ENCODE measurements at places on chromosomes 6 and 20. TPM values are rescaled to one million over a fixed set of nuclear protein-coding genes. Genes with fewer than 3 reads are reported as not detected.

DNA sequence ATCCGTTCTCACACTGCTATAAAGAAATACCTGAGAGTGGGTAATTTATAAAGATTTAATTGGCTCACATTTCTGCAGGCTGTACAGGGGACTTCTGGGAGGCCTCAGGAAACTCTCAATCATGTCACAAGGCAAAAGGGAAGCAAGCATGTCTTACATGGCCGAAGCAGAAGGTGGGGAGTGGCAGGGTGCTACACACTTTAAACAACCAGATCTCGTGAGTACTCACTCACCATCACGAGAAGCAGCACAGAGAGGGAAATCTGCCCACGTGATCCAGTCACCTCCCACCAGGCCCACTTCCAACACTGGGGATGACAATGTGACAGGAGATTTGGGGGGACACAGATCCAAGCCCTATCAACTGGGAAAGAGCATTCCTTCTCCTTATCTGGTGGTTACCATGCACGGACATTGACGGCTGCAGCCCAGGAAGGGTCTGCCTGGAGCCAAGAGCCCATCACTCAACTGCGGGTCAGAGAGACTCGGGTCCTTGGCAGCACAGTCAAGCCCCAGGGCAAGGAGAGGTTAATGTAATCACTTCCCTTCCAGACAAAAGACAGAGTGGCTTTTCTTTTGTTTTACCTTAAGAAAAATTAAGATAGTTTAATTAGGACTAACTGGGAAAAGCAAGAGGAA lies 112.3 kb upstream of the CST7 start:
- DNase-seq: no peak

DNA sequence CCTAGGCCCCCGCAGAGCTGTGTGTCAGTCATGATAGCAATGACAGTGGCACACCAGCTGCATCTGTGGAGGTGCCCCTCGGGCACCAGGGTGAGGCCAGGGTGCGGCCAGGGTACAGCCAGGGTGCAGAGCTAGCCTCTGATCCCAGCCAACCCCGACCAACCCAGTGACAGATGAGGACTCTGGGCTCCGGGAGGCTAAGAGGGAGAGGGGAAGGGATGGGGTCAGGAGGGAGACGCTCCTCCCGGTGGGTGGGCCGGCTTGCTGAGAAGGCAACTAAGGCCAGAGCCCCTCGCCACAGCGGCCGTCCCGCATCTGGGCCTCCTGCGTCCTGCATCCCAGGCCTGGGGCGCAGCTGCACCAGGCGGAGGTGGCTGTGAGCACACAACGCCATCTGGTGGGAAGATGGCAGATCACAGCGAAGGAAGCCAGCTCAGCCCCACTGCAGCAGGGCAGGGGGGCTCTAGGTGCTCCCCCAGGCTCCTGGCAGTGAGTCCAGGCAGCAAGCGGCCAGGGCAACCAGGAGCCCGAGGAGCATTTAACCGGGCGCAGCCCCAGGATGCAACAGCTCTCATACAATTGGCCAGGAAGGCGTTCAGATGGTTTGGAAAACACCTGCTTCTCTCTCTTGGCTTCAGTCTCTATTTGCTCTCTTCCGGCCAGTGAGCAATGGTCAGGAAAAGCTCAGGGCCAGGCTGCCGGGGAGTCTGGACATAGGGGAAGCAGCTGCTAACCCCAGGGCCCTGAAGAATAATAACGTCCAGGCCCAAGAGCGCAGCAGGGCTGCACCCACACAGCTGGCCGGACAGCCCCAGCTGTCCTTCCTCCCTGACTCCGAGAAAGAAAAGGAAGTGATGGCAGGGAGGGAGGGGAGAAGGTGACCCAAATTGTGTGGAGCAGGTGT lies 169.4 kb downstream of the TAF4 start:
- no peak for DNase-seq

Gene CDSN
- total RNA-seq: not detected

Gene KHDRBS2
- total RNA-seq: 0.22 TPM

DNA sequence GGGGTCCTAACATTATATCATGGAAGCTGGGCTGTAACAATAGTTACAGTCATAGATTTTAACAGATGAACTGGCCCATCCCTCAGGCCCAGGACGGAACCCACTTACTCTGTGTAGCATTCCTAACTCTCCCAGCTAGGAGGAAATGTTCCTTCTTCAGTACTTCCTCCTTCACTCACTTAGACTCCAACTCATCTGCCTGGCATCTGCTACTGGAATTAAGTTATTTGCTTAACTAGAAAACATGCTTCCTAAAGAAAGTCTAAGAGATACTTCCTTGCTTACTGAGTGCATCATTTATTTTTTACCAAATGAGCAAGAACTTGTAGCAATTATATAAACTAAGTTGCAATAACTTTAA lies 20.5 kb downstream of the GCLC start:
- no peak for DNase-seq

Gene KLHDC3
- total RNA-seq: 74.1 TPM

Gene RAET1E
- 0.44 TPM for total RNA-seq

DNA sequence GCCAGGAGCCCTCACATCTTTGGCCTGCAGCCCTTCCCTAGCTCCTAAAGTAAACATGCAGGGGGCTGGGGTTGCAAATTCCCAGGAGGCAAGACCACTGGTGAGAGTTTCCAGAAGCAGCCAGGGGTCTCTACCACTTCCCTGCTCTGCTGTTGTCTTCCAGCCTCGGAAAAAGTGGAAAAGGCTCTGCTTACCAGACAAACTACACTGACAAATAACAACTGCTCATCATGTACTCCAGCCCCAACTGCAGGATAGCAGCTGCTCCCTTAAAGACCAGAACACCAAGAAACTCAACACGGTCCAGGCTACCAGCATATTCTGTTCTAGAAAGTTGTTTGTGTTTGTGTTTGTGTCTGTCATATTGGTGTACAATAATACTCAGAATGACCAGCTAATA lies 187.5 kb upstream of the MARCKS start:
- no peak for DNase-seq

Gene CLVS2
- under 0.01 TPM for total RNA-seq

DNA sequence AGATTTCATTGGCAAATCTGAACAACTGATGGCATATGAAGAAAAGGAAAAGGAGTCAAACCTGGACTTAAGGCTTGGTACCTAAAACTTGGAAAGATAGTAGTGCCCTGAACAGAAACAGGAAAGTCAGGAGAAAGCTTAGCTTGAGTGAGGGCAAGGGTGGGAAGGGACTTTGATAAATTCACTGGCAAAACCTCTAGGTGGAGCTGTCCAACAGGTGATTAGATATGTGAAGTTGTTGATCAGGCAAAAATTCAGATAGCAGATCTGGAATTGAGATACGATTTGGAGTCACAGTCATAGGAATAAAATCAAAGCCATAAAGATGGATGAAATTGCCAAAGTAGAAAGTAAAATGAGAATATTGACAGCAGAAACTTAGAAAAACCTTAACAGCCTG lies 16.1 kb upstream of the ZNF292 start:
- DNase-seq: no peak

- DNase-seq: no peak
Measured at GRCh38 chr6:143569040-143569439, 57.5 kb upstream of the FUCA2 start.

- no peak for DNase-seq
Measured at GRCh38 chr6:47651505-47651944, 46.9 kb upstream of the ADGRF4 start.

- DNase-seq: no peak
Measured at GRCh38 chr6:29530671-29531310, 28.7 kb downstream of the UBD start.

DNA sequence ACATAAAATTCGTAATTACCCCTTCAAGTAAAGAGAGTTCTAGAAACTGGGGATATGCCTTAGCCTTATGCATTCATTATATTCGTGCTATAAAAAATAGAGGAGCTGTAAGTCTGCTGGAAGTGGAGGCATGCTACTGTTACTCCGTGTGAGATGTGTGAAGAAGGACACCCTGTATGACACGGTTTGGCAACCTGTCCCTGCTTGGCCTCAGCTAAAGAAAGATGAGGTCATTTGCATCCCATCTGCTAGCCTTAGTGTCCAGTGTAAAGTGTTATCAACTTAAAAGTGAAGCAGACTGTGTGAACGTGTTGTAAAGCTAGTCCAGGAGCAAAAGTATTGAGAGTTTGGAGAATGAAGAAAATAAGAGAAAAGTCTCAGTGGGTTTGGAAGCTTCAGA lies 135.1 kb upstream of the RAB32 start:
- DNase-seq: no peak

GRCh38 chr20:56779452-56780143 lies 150.5 kb downstream of the TFAP2C start:
- no peak for DNase-seq

DNA sequence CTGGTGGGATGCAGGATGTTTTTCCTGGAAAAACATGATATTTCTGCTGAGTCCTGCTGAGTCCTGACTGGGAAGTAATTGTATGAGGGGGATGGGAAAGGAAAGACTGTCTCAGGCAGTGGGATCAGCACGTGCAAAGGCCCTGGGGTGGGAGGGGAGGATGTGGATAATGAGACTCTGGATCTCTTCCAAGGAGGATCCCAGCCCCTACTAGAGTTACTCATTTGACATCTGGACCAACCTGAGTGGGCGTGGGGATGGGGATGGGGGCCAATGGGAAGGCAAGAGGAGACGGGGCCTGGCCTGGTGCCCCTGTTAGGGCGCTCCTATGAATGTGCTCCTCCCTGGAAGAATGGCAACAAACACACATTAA lies 73.0 kb downstream of the CD40 start:
- DNase-seq: no peak

Gene HSPA1L
- 2.4 TPM for total RNA-seq

GRCh38 chr6:125300992-125301434 lies 754 bp downstream of the HDDC2 start:
- DNase-seq: no peak

Gene PRDM13
- not detected for total RNA-seq

DNA sequence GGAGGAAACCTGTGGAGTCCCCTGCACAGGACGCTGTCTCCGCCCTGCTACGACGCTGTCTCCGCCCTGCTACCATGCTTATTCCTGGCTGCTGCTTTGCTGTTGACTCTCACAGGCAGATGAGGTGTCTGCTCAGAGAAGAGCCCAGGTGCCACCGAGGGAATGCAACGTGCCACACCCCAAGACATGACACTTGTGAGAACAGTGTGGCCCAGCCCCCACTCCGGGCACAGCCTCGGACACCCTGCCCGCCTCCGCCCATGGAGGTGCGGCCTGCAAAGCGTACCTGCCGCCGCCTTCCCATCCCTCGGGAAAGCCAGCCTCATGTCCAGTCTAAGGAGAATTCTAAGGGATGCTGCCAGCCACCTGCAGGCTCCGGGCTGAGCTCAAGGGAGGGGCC lies 15.6 kb upstream of the MRGBP start:
- no peak for DNase-seq

Gene RIMS4
- total RNA-seq: 2.8 TPM

Gene BPIFB4
- not detected for total RNA-seq

DNA sequence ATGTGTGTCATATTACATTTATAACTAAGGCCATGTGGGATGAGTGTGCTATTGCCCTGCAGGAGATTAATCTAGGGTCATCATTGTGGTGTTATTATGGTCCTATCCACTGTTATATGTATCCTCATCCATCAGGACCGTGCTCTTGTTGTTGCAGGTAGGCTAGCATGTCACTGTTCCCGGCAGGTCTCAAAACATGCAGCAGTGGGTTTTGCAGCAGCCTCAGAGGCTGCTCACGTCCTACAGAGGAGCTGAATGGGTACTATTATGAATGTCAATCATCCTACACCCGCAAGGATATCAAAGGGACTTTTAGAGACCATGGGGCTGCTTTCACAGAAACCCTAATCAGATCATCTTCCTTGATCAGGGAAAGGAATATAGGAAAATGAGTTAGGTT lies 318.2 kb downstream of the SAMD5 start:
- DNase-seq: no peak

- DNase-seq: no peak
Measured at GRCh38 chr6:52564856-52565255, 12.0 kb downstream of the TRAM2 start.

Gene TSPO2
- total RNA-seq: not detected

DNA sequence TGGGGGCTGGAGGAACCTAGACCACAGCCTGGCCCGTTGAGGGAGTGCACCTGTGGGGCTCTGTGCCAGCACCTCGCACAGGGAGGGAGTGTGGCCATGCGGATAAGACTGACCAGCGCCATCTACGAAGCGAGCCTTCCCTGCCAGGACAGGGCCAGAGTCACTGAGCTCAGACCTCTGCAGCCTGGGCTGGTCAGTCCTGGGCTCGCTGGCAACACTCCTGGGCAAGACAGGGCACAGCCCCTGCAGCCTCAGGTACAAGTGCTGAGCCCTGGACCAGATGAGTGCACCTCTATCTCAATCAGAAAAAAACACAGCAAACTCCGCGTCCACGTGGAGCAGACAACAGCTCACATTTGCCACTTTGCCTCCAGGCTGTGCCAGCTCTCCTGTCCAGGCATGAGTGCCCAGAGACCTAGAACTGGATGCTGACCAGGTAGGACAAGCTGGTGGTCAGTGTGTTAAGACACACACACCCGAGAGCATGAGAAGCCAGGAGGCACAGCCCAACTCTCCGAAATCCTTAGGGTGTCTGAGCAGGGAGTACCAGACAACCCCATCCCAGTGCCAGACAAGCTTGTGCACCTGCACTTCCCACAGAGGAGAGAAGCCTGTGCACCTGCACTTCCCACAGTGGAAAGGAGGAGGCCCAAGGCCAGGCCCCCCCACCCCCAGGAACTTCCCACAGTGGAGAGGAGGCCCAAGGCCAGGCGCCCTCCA lies 4.9 kb downstream of the ARFRP1 start:
- no peak for DNase-seq

Gene FAXC
- total RNA-seq: 2.4 TPM

GRCh38 chr6:1760876-1761275 lies 151.2 kb downstream of the FOXC1 start:
- no peak for DNase-seq

Gene ELOVL2
- total RNA-seq: 2.2 TPM

DNA sequence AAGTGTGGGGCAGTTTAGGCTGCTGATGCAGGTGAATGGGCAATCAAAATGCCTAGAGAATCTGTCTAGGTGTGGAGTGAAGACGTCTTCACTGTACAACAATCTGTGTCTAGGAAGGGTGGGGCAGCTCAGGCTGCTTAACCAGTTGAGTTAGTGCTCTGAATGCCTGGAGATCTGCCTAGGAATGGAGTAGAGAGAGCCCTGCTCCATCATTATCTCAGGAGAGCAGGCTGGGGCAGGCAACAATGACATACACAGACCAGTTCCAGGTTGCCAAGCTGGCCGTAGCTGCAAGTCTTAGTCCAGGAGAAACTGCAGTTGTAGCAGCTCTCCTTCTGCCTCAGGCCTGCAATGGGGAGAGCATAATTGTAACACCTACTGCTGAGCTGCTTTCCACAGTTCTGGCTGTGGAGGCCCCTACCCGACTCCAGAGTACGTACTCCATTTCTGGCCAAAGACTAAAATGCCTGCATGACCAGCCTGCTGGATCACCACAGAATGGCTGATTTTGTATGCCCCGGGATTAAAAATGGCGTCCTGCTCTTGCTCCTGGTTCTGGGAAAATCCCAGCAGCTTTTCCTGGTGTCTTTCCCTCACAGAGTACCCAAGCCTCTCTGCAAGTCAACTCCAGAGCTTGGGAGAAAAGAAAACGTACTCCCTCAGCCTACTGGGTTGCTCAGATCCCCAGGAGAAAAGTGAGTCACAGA lies 545.4 kb downstream of the ADGRB3 start:
- DNase-seq: no peak
